ENCODE measurements at places on chromosomes 13 and 19.

DNA sequence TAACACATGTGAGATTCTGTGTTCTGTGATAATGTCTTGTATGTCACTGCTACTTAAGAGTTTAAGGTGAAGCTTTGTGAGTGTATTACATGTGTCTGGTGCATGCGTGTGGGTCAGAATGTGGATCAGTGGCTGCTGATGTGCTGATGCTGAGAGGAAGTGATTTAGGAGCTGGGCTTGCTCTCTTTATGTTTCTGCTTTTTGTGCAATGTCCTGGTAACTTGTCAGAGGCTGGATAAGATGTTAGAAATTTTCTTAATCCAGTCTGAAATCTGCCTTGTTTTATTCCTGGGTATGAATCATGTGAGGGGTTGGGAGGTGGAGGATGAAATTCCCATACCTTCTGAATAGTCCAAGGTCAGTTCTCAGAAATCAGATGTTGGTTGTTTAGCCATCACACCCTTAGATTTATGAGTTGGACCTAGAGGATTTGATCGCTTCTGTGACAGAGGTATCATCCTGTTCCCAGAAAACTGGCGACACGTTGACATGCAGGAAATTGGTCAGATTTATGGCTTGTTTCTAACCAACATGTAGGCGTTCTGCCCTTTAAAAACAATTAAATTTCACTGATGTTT is 24.5 kb upstream of the CXCL17 start:
- no peak for DNase-seq

- DNase-seq, result no peak
These were observed 15.5 kb downstream of the TEX101 start for GRCh38 chr19:43430142-43430710.

DNA sequence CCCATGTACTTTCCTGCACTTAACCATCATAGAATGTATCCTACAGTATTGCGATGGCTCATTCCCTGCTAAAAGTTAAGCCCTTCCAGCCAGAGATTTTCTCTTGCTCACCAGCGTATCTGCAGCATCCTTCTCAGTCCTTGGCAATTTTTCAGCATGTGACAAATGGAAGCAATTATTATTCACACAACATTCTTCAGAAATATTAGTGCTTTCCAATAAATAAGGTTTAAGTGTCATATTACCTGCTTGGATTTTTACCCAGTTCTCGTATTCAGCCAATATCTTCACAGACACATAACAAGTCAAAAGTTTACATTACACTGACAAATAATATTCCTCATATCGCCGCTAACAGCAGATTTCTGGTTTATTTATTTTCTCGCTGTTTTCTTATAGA is 82.3 kb downstream of the POU4F1 start:
- DNase-seq, result no peak

DNA sequence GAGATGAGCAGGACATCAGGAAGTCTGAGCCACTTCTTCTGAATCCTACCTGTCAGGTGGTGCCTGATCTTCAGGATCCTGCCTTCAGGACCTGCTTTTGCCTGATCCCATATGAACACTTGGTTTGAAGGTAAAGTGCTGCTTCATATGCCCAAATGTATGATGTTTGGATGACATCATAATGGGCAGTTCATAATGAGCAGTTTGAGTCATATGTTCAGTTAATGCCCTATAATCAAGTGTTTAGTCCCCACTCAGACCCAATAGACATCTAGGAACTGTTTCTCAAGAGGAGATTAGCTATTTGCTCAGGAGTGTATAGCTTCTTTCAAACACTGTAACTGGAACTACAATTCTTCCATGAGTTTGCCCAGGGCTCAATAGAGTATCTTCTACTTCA is 58.8 kb downstream of the POLR1D start:
- no peak for DNase-seq

- DNase-seq, result no peak
These were observed 837.3 kb upstream of the KLHL1 start for GRCh38 chr13:70945506-70945905.
